ENCODE measurements at places on chromosomes 2 and 18. TPM values are rescaled to one million over a fixed set of nuclear protein-coding genes. Genes with fewer than 3 reads are reported as not detected.

The SOWAHC gene
- polyA plus RNA-seq, result 20.8 TPM

The TNP1 gene
- polyA plus RNA-seq, result not detected

The NT5C1B gene
- 0.75 TPM for polyA plus RNA-seq

The RAB6C gene
- polyA plus RNA-seq, result 0.21 TPM

The UGT1A3 gene
- 0.16 TPM for polyA plus RNA-seq

The SKOR2 gene
- not detected for polyA plus RNA-seq

The CTIF gene
- polyA plus RNA-seq, result 15.0 TPM

- no peaks in the 10 kb centered on the region for H3K36me3 ChIP-seq
- no peak overlapping the region for H3K4me3 ChIP-seq
- DNase-seq, result no peak
- H3K27ac ChIP-seq, result no peak overlapping the region
Observed at GRCh38 chr2:76385943-76386342, 675.2 kb upstream of the GCFC2 start.

DNA sequence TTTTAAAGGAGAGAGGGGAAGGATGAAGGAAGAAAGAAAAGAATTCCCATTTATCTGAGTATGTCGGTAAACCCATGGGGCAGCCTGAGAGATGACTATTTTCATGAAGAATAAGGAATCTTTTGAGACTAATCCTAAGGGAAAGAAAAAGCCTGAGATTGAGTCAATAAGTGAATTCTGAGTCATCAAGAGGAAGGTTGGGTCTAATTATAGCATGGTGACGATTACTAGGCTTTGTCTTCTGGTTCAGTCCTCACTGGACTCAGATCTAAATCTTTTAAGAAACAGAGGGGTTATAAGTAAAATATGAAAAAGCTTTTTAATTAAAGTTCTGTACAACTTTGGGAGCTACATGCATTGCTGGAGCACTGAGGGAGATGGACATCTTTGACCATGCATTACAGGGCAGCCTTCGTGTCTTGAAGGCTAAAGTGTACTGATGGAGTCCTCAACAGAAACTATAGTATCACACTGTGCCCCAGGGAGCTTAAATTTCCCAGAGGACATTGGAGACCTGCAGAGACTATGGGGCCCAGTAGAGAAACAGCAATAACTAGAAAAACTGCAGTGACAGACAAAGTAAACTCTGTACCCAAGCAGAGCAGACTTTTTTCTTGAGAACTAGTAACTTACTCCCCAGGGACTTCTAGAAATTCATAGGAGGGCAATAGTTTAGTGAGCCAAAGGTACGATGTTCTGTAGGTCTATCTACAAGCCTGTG lies 260.9 kb downstream of the RAD51AP2 start:
- no peaks in the 10 kb centered on the region for H3K4me1 ChIP-seq
- H3K27ac ChIP-seq, result no peak overlapping the region
- no peak for DNase-seq
- no peaks in the 10 kb centered on the region for H3K36me3 ChIP-seq

GRCh38 chr2:235365743-235366142 lies 128.1 kb upstream of the AGAP1 start:
- no peaks in the 10 kb centered on the region for H3K36me3 ChIP-seq
- no peaks in the 10 kb centered on the region for H3K4me1 ChIP-seq
- no peaks in the 10 kb centered on the region for H3K27me3 ChIP-seq
- H3K27ac ChIP-seq, result no peak overlapping the region
- DNase-seq, result no peak

DNA sequence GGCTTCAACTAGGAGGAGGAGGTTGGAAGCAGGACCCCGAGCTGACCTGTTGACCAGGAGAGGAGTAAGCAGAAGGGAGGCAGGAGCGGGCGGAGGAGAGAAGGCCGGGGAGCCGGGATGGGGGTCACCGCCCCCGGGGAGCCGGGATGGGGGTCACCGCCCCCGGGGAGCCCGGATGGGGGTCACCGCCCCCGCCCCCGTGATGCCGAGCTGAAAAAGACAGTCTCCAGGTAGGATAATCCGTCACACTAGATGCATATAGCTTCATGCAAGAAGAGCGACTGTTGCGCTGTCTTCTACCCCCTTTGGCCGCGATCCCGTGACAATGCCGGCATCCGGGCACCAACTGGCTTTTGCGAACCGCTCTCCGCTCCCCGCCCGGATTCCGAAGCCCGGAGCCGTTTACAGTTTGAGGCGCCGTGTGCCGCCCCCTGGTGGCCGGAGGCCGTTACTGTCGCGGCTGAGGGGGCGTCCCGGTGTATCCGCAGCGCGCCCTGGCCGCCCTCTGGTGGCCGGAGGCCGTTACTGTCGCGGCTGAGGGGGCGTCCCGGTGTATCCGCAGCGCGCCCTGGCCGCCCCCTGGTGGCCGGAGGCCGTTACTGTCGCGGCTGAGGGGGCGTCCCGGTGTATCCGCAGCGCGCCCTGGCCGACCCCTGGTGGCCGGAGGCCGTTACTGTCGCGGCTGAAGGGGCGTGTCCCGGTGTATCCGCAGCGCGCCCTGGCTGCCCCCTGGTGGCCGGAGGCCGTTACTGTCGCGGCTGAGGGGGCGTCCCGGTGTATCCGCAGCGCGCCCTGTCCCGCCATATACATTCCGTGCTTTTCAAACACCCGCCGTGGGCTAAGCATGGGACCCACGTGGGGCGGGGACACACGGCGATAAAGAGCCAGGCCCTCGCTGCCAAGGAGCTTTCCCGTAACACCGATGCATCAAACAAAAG lies 89.6 kb downstream of the ACTR3 start:
- H3K4me3 ChIP-seq, result no peak overlapping the region
- H3K4me1 ChIP-seq, result peaks cover 12% of the 10 kb centered on the region
- peak overlapping the region; percentile 51 for H3K27ac ChIP-seq
- no peaks in the 10 kb centered on the region for H3K27me3 ChIP-seq
- no peaks in the 10 kb centered on the region for H3K36me3 ChIP-seq

DNA sequence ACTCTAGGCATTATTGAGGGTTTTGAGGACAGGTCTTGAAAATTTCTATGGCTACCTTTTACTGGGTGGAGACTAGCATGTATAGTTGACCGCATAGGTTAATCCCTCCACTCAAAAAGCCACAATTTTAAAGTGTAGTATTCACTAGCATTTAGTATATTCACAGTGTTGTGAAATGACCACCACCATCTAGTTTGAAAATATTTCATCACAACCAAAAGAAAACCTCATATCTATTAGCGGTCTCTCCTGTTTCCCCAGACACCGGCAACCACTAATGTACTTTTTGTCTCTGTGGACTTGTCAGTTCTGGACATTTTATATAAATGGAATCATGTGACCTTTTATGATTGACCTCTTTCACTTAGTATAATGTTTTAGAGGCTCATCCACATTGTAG lies 53.9 kb downstream of the MSH2 start:
- DNase-seq, result no peak
- H3K36me3 ChIP-seq, result peaks cover 4% of the 10 kb centered on the region
- H3K4me3 ChIP-seq, result no peak overlapping the region
- H3K27me3 ChIP-seq, result no peaks in the 10 kb centered on the region
- H3K4me1 ChIP-seq, result no peaks in the 10 kb centered on the region
- H3K27ac ChIP-seq, result no peak overlapping the region

- H3K27ac ChIP-seq, result no peak overlapping the region
- no peak overlapping the region for H3K4me3 ChIP-seq
- no peak for DNase-seq
- H3K36me3 ChIP-seq, result no peaks in the 10 kb centered on the region
Observed at GRCh38 chr2:105431367-105432043, 32.7 kb upstream of the FHL2 start.

GRCh38 chr2:174892546-174892945 lies 112.6 kb downstream of the CHN1 start:
- no peaks in the 10 kb centered on the region for H3K27me3 ChIP-seq
- H3K4me1 ChIP-seq, result no peaks in the 10 kb centered on the region
- DNase-seq, result no peak
- H3K4me3 ChIP-seq, result no peak overlapping the region
- H3K36me3 ChIP-seq, result no peaks in the 10 kb centered on the region

DNA sequence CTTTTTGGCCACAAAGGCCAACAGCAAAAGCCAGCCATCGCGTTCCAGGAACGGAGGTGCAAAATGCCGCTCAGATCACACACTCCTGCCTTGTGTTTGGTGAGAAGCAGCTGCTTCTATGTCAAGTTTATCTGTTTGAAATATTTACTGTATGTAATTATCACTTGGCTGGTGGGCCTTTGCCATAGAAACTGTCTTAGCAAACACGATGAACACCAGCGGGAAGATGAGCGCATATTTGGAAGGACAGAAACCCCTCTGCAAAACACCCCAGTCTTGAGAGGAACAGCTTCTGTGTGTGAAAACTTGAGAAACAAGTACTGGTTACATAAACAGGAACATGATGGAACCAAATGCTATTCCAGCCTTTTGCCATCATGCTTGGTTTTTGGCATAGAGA lies 59.7 kb downstream of the SCG2 start:
- DNase-seq, result no peak
- no peak overlapping the region for H3K4me3 ChIP-seq
- no peaks in the 10 kb centered on the region for H3K4me1 ChIP-seq
- H3K27ac ChIP-seq, result no peak overlapping the region

- peaks cover 8% of the 10 kb centered on the region for H3K36me3 ChIP-seq
- peak overlapping the region; percentile 12 for H3K27ac ChIP-seq
- no peaks in the 10 kb centered on the region for H3K27me3 ChIP-seq
Observed at GRCh38 chr2:239953418-239954061, 71.6 kb downstream of the NDUFA10 start.

DNA sequence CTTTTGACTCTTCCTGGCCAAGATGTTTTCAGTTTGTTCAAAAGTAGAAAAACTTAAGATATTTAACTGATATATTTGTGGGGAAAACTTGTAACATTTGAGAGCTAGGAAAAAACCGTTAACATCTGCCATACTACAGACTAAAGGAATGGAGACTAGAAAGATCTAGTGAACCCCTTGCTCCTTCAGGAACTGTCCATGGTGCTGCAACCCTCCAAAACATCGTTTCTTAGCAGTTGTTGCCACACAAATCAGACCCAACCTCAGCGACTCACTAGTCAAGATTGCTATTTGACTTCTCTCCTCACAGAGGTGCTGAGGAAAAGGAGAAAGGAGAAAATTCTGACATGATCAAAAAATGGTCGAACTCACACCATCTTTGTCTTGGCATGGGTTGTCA lies 393.8 kb upstream of the LYPD1 start:
- no peak overlapping the region for H3K27ac ChIP-seq
- H3K36me3 ChIP-seq, result no peaks in the 10 kb centered on the region
- no peak overlapping the region for H3K4me3 ChIP-seq
- no peak for DNase-seq
- no peaks in the 10 kb centered on the region for H3K27me3 ChIP-seq

DNA sequence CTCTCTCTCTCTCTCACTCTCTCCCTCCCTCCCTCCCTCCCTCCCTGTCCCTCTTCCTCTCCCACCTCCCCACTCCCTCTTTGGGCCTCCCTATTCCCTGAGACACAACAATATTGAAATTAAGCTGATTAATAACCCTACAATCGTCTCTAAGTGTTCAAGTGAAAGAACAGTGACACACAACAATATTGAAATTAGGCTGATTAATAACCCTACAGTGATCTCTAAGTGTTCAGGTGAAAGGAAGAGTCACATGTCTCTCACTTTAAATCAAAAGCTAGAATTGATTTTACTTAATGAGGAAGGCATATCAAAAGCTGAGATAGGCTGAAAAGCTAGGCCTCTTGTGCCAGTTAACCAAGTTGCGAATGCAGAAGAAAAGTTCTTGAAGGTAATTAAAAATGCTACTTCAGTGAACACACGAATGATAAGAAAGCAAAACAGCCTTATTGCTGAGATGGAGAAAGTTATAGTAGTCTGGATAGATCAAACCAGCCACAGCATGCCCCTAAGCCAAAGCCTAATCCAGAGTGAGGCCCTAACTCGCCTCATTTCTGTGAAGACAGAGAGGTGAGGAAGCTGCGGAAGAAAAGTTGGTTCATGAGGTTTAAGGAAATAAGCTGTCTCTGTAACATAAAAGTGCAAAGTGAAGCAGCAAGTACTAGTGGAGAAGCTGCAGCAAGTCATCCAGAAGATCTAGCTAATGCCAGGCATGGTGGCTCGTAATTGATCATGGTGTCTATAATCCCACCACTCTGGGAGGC lies 21.3 kb downstream of the MALT1 start:
- no peaks in the 10 kb centered on the region for H3K27me3 ChIP-seq
- DNase-seq, result no peak

- no peak for DNase-seq
- no peak overlapping the region for H3K4me3 ChIP-seq
- H3K27ac ChIP-seq, result no peak overlapping the region
- H3K36me3 ChIP-seq, result no peaks in the 10 kb centered on the region
- H3K4me1 ChIP-seq, result no peaks in the 10 kb centered on the region
Observed at GRCh38 chr2:102837626-102838198, 75.9 kb downstream of the TMEM182 start.

- H3K27ac ChIP-seq, result no peak overlapping the region
- no peaks in the 10 kb centered on the region for H3K4me1 ChIP-seq
- H3K36me3 ChIP-seq, result no peaks in the 10 kb centered on the region
Observed at GRCh38 chr2:172768401-172768800, 32.8 kb downstream of the RAPGEF4 start.

DNA sequence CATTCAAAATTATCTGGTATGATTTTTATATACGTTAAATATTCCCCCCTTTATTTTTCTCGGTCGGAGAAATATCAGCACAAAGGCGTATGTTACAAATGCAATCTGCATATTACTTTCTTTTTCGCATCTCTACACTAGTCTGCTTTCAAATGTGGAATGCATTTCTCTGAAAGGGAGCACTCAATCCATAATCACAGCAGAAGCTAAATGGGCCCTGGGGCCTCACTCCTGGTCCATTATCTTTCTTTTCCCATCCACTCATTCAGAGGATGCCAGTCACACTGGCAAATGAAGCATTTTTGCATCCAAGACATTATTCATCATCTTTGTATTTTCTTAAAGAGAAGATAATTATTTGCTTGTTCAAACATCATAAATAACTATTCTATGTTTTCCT lies 295.2 kb upstream of the LRP1B start:
- H3K4me3 ChIP-seq, result no peak overlapping the region
- H3K27me3 ChIP-seq, result no peaks in the 10 kb centered on the region
- no peak overlapping the region for H3K27ac ChIP-seq
- H3K4me1 ChIP-seq, result no peaks in the 10 kb centered on the region
- H3K36me3 ChIP-seq, result no peaks in the 10 kb centered on the region

DNA sequence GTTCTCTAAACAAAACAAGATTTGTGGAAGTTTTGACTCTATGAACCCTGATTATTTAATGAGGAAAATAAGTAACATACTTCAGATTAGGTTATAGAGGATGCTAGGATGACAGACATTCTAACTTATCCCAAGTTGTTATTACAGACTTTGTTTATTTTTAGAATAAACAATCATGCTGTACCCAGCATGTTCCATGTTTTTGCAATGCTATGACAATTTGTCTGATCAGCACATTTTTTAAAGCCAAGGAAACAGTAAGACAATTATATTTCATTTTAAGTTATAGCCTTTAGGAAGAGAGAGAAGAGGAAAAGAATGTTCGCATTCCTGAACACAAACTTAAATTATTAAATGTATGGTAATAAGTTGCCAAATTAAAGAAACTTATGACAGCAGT lies 119.8 kb downstream of the KYNU start:
- H3K4me3 ChIP-seq, result no peak overlapping the region
- no peaks in the 10 kb centered on the region for H3K4me1 ChIP-seq
- no peaks in the 10 kb centered on the region for H3K27me3 ChIP-seq

GRCh38 chr2:169573974-169574299 lies 272 bp upstream of the FASTKD1 start:
- H3K36me3 ChIP-seq, result peaks cover under 1% of the 10 kb centered on the region
- H3K4me3 ChIP-seq, result peak overlapping the region; percentile 81
- no peak overlapping the region for H3K27ac ChIP-seq
- DNase-seq, result no peak
- no peaks in the 10 kb centered on the region for H3K27me3 ChIP-seq

Measured in large intestine (tissue), 12 donors.